ENCODE measurements at places on chromosomes 1 and 21.

DNA sequence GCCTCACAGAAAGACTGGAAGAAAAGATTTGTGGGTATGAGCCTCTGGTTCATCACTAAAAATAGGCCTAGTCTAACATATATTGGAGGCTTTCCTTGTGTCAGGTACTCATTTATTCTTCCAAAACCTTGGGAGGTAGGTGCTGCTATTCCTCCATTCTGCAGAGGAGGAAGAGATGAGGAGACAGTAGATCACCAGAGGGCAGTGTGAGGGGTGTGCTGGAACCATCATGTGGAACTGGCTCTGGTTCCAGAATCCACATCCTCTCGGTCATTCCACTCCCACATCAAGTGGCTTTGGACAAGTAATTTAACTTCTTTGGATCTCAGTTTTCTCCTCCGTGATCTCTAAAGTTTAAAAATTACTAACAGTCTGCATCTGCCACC is 7.4 kb upstream of the INKA2 start:
- DNase-seq, result no peak

GRCh38 chr1:227391879-227392278 is 73.6 kb upstream of the CDC42BPA start:
- DNase-seq, result no peak

GRCh38 chr1:2073382-2074230 is 23.4 kb downstream of the PRKCZ start:
- no peak for DNase-seq

GRCh38 chr1:23824711-23825075 is 536 bp downstream of the HMGCL start:
- DNase-seq, result no peak

GRCh38 chr1:3442901-3443300 is 11.6 kb upstream of the ARHGEF16 start:
- no peak for DNase-seq

GRCh38 chr1:151013518-151013917 is 5.3 kb downstream of the PRUNE1 start:
- no peak for DNase-seq

- no peak for DNase-seq
These were observed 261.3 kb downstream of the TNR start for GRCh38 chr1:175482071-175482451.

All from urothelium cell line (cell line).